ENCODE measurements at places on chromosomes 4 and X. TPM values are rescaled to one million over a fixed set of nuclear protein-coding genes. Genes with fewer than 3 reads are reported as not detected.

MAGEA10 gene
- not detected for total RNA-seq

HTRA3 gene
- total RNA-seq: 0.58 TPM

NXF2 gene
- total RNA-seq: not detected

HSFX4 gene
- not detected for total RNA-seq

SRPX2 gene
- total RNA-seq: 171 TPM

GLRA2 gene
- not detected for total RNA-seq

HAND2 gene
- 12.8 TPM for total RNA-seq

AFF2 gene
- 0.56 TPM for total RNA-seq

NDST3 gene
- total RNA-seq: not detected

ETDA gene
- total RNA-seq: not detected

SUPT20HL2 gene
- not detected for total RNA-seq

SPATA4 gene
- total RNA-seq: 0.28 TPM

Data from regular cardiac myocyte (primary cell).